ENCODE measurements at places on chromosomes 16 and 17. TPM values are rescaled to one million over a fixed set of nuclear protein-coding genes. Genes with fewer than 3 reads are reported as not detected.

CD7 gene
- 355 TPM for total RNA-seq

- DNase-seq, result no peak
Observed at GRCh38 chr17:8893621-8894201, 26.2 kb upstream of the PIK3R6 start.

DNA sequence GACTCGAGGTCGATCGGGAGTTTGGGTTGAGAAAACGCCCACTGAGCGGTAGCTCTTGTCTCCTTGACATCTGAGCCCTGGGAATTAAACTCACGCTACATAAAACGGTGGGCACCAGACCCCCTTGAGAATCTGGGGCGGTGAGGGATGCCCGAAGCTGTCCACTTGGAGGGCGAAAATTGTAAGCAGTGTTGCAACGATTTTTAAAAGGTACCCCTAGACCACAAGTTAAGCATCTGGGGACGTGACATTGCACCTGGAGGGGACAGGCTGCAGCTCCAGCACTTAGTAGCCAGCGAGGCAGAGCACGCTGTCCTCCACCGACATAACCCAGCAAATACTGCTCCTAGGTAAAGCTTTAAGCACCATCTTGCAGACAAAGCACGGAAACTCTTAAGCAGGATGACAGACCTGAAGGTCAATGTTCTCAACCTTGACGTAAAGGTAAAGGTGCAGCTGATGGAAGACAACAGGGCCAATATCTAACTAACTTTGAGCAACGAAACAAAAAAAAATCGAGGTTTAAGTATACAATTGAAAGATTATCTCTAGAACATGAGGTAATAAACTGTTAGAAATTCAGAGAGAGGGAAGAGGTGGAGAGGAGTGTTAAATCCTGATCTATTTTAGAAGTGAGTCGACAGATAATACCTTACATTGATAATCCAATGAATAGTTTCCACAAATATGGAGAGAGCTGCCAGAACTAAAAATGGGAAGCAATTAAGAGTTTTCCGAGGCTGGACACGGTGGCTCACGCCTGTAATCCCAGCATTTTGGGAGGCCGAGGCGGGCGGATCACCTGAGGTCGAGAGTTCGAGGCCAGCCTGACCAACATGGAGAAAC lies 921 bp upstream of the CDR2 start:
- DNase-seq, result no peak

CHRNE gene
- total RNA-seq, result 0.45 TPM

- no peak for DNase-seq
Observed at GRCh38 chr16:87141402-87141801, 175.8 kb downstream of the C16orf95 start.

DNA sequence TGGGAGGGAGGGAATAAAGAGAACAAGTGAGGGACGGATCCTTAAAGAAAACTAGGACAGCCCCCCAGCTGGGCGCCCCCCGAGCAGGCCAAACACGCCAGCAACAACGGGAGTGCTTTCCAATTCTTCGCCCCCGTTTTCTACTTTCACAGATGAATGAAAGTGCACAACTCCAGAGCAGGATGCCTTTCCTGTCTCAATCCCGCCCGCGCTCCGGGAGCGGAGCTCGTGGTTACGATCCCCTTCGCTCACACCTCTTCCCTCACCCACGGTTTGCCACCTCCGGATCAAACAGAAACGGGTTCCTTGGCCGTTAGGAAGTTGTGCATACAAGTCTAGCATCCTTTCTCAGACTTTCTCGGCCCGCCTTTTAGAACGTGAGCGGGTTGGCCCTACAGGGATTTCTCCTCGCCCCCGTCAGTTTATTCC lies 680 bp downstream of the SKA2 start:
- DNase-seq, result peak; percentile 59

GRCh38 chr16:48948911-48949310 lies 332.7 kb downstream of the CBLN1 start:
- no peak for DNase-seq

DNA sequence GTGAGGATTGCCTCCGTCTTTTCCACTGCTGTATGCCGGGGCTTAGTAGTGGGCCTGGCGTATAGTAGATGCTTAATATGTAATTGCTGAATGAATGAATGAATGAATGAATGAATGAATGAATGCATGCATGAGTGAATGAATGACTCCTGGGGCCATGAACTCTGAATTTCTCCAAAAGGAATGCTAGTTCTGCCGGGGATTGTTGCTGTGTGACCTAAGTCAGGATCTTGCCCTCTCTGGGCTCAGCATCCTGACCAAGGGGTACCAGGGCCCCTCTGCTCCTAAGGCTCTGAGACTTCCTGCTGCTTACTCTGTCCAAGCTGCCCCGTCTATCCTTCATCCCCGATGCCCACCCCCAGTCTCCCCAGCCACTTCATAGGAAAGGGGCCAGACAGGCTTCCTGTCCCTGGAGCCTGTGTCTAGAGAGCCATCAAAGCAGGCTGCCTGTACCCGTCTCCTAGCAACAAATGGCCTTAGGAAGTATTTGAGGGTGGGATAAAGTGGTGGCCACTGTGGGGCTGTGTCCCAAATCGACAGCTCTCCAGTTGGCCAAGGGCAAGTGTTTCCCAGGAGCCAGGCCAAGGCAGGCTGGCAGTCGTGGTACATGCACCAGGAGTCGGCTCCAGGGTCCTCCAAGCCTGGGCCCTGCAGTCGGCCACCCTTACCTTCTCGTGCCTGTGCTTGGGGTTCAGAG lies 11.6 kb upstream of the MPRIP start:
- no peak for DNase-seq

PMFBP1 gene
- 5.2 TPM for total RNA-seq

GRCh38 chr17:7380321-7380720 lies 568 bp upstream of the TNK1 start:
- DNase-seq, result no peak

GRCh38 chr17:40130352-40131042 lies 8.7 kb downstream of the MSL1 start:
- DNase-seq, result no peak

VAMP2 gene
- total RNA-seq, result 56.7 TPM

TAOK2 gene
- 48.9 TPM for total RNA-seq

- no peak for DNase-seq
Observed at GRCh38 chr17:39820987-39821386, 43.1 kb downstream of the IKZF3 start.

- DNase-seq, result no peak
Observed at GRCh38 chr16:86502856-86503748, 7.2 kb upstream of the FOXF1 start.

- no peak for DNase-seq
Observed at GRCh38 chr17:79624718-79625478, 14.0 kb upstream of the RBFOX3 start.

DNA sequence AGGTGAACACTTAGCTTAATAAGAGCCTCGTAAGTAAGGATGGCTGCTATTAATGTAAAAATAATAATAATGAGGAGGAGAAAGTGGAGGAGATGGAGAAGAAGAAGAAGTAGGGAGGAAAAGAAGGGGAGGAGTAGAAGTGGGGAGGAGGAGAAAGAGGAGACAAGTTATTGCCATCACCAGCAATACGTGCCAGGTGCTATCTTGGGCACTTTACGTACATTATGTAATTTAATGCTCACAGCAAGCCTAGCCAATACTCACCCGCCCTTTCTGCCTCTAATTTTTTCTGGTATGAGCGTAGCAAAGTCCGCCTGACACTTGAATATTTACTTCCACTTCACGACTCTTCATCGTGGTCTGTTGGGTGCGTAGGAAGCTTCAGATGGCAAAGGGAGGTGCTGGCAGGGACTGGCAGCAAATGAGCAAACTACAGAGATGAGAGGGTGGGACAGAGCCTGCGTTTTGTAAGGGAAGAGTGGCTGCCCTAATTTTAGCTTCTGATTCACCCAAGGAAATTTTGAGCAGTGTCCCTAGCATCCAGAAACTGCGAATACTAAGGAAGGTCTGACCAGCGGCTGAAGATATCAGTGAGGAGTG lies 42.1 kb upstream of the CDH13 start:
- DNase-seq, result no peak

OR2C1 gene
- total RNA-seq, result not detected

EVI2B gene
- total RNA-seq, result 52.6 TPM

DNA sequence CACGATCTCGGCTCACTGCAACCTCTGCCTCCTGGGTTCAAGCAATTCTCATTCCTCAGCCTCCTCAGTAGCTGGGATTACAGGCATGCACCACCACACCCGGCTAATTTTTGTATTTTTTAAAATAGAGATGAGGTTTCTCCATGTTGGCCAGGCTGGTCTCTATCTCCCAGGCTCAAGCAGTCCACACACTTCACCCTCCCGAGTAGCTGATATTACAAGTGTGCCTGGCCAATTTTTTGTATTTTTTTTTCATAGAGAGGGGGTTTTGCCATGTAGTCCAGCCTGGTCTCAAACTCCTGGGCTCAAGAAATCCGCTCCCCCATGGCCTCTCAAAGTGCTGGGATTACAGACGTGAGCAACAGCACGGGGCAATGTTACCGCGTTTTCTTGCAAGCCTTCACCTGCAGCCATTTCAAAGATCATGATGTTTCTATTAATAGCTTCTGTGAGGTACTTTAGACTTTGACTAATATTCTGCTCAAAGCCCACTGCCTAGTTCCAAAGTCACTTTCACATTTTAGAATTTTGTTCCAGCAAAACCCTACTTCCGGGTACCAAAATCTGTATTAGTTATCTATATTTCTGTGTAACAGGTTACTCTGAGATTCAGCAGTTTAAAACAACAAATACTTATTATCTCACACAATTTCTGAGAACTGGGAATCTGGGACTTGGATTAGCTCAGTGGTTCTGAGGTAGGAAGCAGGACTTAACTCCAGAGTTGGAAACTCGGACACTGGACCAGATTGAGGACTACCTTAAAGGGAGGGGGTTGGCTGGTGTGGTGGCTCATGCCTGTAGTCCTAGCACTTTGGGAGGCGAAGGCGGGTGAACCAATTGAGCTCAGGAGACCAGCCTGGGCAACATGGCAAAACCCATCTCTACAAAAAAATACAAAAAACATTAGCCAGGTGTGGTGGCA lies 12.0 kb upstream of the MED13 start:
- no peak for DNase-seq

DNA sequence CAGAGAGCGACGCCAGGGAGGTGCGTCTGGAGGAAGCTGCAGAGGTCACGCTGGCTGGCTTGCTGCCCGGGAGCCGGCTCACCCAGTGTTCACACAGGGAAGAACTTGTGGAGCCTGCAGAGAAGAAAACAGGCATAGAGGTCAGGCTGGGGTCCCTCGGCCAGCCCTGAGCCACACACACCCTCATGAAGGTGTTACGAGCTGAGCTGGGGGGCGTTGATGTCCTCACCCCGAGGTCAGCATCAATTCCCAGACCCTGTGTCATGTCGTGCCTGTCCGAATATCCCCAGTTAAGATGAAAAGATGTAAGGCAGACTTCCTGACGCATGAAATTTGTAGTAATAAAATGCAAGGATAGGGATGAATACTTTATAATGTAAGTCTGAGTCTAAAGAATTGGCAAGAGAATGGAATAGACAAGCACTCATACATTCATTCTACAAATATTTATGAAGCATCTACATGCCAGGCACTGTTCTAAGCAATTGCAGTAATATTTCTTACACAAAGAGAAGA lies 77.1 kb downstream of the USP31 start:
- DNase-seq, result no peak

LGALS9 gene
- total RNA-seq, result 160 TPM

ENO3 gene
- total RNA-seq, result 34.3 TPM

CBX2 gene
- 16.2 TPM for total RNA-seq

GRCh38 chr16:24747441-24747840 lies 18.0 kb downstream of the TNRC6A start:
- DNase-seq, result no peak

PRR15L gene
- not detected for total RNA-seq

FMNL1 gene
- total RNA-seq, result 395 TPM

GRCh38 chr17:8997994-8998628 lies 23.2 kb upstream of the NTN1 start:
- DNase-seq, result peak; percentile 85

TMEM106A gene
- total RNA-seq, result 12.4 TPM

DNA sequence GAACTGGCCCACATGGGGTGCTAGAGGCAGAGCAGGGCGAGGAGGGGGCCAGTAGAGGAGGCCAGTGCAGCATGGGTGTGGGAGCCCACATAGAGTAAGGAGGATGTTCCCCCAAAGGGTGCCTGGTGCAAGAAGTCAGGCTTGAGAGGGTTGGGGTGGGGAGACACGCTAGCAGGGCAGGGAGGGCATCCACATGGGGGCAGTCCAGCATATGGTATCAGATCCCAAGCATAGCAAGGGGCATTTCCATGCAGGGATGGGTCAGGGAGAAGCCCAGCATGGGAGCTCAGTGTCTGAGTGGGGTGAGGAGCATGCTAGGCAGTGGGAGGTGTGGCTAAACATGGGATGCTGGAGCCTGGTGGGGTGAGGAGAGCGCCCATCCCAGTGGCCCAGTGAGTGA lies 213.7 kb downstream of the COPRS start:
- DNase-seq, result no peak

EEF2K gene
- 27.7 TPM for total RNA-seq

- DNase-seq, result no peak
Observed at GRCh38 chr17:62062944-62063343, 2.1 kb downstream of the MED13 start.

DNA sequence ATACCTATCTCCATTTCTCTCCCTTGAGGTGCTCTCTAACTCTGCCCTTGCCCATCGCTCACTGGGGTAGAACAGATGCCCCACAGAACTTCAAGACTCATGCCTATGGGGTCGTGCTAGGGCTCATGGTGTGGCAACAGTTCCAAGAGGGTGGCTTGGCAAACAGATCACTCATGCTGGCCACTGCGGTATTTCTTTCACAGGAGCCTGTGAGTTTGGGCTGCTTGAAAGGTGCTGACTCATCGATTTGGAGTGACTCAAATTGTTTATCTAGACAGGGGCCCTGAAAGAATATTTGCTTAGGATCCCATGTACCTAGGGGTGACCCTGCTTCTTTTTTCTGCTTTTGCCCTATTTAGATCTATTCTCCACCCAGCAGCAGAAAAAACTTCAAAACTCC lies 69.9 kb downstream of the IRX5 start:
- DNase-seq, result no peak

- DNase-seq, result peak; percentile 75
Observed at GRCh38 chr16:89909777-89910716, 8.6 kb upstream of the MC1R start.

DNA sequence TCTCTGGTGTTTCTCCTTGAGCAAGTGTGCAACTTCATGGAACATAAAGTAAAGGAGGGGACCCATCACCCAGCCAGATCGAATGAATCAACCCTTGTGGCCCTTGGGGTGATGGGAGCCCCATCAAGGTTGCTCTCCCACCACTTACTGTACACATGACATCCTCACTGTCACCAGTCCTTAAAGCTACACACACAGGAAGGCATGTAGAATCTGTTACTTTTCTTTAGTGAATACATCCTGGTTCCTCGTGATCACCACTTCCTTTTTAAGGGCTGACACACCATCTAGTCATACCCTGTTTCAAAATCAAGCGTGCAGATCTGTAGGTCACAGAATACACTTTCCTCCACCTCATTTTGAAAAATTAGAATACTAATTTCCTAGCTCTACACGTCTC lies 22.6 kb upstream of the MPHOSPH6 start:
- DNase-seq, result peak; percentile 49

CD300H gene
- not detected for total RNA-seq

DNA sequence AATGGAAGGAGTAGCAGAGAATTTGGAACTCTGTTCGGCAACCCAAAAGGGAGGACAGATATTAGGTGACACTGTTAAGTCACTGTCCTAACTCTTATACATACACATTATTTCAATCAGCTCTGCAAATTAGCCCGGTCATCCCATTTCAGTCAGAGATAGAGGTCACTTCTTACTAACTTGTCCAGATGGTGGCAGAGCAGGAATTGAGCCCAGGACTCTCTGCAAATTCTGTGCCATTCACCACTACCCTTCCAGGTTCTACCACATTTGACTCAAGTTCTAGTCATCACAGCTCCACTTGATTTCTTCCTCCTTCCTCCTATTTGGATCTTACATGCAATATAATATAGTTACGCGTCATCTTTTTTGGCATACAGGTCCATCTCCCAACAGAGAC lies 35.9 kb upstream of the NUDT7 start:
- DNase-seq, result no peak
